Fibroblast of lung (primary cell): ENCODE measurements at places on chromosomes 11 and 22. TPM values are rescaled to one million over a fixed set of nuclear protein-coding genes. Genes with fewer than 3 reads are reported as not detected.

DNA sequence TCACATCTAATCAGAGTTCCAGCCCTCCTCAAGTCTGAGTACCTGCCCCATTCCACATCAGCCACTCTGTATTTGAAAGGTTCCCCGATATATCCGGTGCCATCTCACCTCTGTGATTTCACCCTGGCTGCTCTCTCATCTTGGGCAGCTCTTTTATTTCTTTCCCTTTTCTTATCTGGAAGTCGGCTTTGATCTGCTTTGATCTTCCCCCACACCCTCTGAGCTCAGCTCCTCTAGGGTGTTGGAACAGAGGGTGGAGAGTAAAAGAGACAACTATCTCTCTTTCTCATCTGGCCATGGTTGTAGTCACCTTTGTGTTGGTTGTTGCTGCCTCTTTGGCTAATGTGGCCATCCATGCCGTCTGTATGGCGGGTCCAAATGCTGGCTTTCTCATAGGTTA is 108.3 kb downstream of the ENTHD1 start:
- H3K27ac ChIP-seq = no peak overlapping the region
- DNase-seq = no peak
- no peak overlapping the region for H3K4me3 ChIP-seq
- no peaks in the 10 kb centered on the region for H3K4me1 ChIP-seq

GRCh38 chr11:92941676-92942571 is 27.5 kb upstream of the MTNR1B start:
- peak; percentile 65 for DNase-seq
- no peak overlapping the region for H3K27ac ChIP-seq
- no peaks in the 10 kb centered on the region for H3K4me1 ChIP-seq
- H3K36me3 ChIP-seq = no peaks in the 10 kb centered on the region
- H3K4me3 ChIP-seq = no peak overlapping the region

Gene SUSD2
- total RNA-seq = 0.77 and 10.6 TPM in 2 replicates

- DNase-seq = peak; percentile 68
- H3K4me3 ChIP-seq = peak overlapping the region; percentile 51
- H3K27ac ChIP-seq = no peak overlapping the region
- peaks cover 33% of the 10 kb centered on the region for H3K27me3 ChIP-seq
Observed at GRCh38 chr11:27718863-27719545, 18.7 kb upstream of the BDNF start.

DNA sequence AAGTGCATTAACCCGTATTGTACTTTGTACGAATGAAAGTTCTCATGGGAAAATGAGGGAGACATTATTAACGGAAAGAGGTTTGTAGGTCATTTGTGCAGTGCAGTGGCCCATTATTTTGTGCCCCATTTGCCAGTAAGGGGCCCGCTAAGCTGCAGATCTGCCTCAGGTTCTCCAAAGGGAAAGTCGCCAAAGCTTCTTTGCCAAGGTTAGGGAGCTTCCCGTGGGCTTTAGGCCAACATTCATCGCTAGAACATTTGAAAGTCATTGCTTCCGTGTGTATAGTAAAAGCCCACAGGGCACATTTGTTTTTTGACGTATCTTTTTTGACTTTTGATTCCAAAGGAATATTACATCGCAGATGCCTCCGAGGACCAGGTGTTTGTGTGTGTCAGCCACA is 61.0 kb upstream of the SORL1-AS1 start:
- H3K4me3 ChIP-seq = no peak overlapping the region
- no peaks in the 10 kb centered on the region for H3K27me3 ChIP-seq
- H3K4me1 ChIP-seq = no peaks in the 10 kb centered on the region
- no peak for DNase-seq
- no peaks in the 10 kb centered on the region for H3K36me3 ChIP-seq
- H3K27ac ChIP-seq = no peak overlapping the region

GRCh38 chr22:21939461-21939913 is 13.2 kb downstream of the PPM1F start:
- H3K4me3 ChIP-seq = no peak overlapping the region
- no peaks in the 10 kb centered on the region for H3K27me3 ChIP-seq
- H3K27ac ChIP-seq = peak overlapping the region; percentile 50
- peaks cover 12% of the 10 kb centered on the region for H3K36me3 ChIP-seq
- peaks cover 42% of the 10 kb centered on the region for H3K4me1 ChIP-seq

Gene MS4A12
- not detected in 2 replicates for total RNA-seq

GRCh38 chr11:104791896-104792295 is 106.4 kb downstream of the CASP12 start:
- H3K4me3 ChIP-seq = no peak overlapping the region
- no peaks in the 10 kb centered on the region for H3K4me1 ChIP-seq
- H3K27ac ChIP-seq = no peak overlapping the region
- H3K27me3 ChIP-seq = no peaks in the 10 kb centered on the region

GRCh38 chr11:13102865-13103539 is 93.9 kb downstream of the RASSF10 start:
- H3K27me3 ChIP-seq = peaks cover 24% of the 10 kb centered on the region
- H3K4me1 ChIP-seq = no peaks in the 10 kb centered on the region
- no peak for DNase-seq
- no peaks in the 10 kb centered on the region for H3K36me3 ChIP-seq

- peak overlapping the region; percentile 29 for H3K4me3 ChIP-seq
- H3K27ac ChIP-seq = peak overlapping the region; percentile 24
- no peaks in the 10 kb centered on the region for H3K27me3 ChIP-seq
Observed at GRCh38 chr11:71999362-71999761, 653 bp downstream of the IL18BP start.

- no peak overlapping the region for H3K4me3 ChIP-seq
- H3K36me3 ChIP-seq = no peaks in the 10 kb centered on the region
- no peaks in the 10 kb centered on the region for H3K4me1 ChIP-seq
- no peak overlapping the region for H3K27ac ChIP-seq
- no peaks in the 10 kb centered on the region for H3K27me3 ChIP-seq
Observed at GRCh38 chr11:126743628-126744027, 256.9 kb downstream of the KIRREL3 start.

- DNase-seq = no peak
- no peak overlapping the region for H3K4me3 ChIP-seq
- no peaks in the 10 kb centered on the region for H3K36me3 ChIP-seq
- no peaks in the 10 kb centered on the region for H3K27me3 ChIP-seq
- H3K27ac ChIP-seq = no peak overlapping the region
Observed at GRCh38 chr11:66176650-66177049, 91.8 kb upstream of the RAB1B start.

GRCh38 chr11:35082321-35083180 is 56.4 kb upstream of the CD44 start:
- no peaks in the 10 kb centered on the region for H3K27me3 ChIP-seq
- DNase-seq = peak; percentile 92
- H3K27ac ChIP-seq = peak overlapping the region; percentile 96
- H3K4me3 ChIP-seq = peak overlapping the region; percentile 11
- H3K4me1 ChIP-seq = peaks cover 32% of the 10 kb centered on the region

Gene OR10V1
- not detected in 2 replicates for total RNA-seq

DNA sequence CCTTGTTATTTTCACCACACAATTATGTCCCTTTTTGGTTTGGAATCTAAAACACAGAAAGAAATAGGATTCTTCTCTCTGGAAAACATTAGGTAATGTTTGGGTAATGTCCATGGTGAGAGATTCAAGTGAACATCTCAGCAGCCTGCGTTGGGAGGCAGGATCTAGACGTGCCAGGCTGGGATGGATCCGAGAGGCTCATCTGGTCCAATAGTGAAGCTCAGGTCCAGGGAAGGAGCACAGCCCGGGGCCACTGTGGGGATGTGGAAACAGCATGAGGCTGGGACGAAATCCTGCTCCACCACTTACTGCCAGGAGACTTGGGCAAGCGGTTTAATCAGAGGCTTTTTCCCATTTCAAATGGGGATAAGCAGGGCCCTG is 109.9 kb downstream of the CSNK2A3 start:
- H3K4me1 ChIP-seq = no peaks in the 10 kb centered on the region
- no peak overlapping the region for H3K4me3 ChIP-seq
- no peak overlapping the region for H3K27ac ChIP-seq
- no peaks in the 10 kb centered on the region for H3K36me3 ChIP-seq
- no peak for DNase-seq

GRCh38 chr22:37752189-37753087 is 55.3 kb upstream of the GCAT start:
- DNase-seq = peak; percentile 90
- no peaks in the 10 kb centered on the region for H3K27me3 ChIP-seq
- peak overlapping the region; percentile 79 for H3K27ac ChIP-seq
- H3K36me3 ChIP-seq = peaks cover 17% of the 10 kb centered on the region
- H3K4me1 ChIP-seq = peaks cover 50% of the 10 kb centered on the region

- no peak overlapping the region for H3K4me3 ChIP-seq
- no peaks in the 10 kb centered on the region for H3K27me3 ChIP-seq
- H3K36me3 ChIP-seq = peaks cover 23% of the 10 kb centered on the region
- no peaks in the 10 kb centered on the region for H3K4me1 ChIP-seq
- no peak overlapping the region for H3K27ac ChIP-seq
Observed at GRCh38 chr22:35337932-35338331, 38.2 kb downstream of the TOM1 start.

Gene APOL1
- 44.2 and 80.3 TPM in 2 replicates for total RNA-seq

- no peak overlapping the region for H3K27ac ChIP-seq
- DNase-seq = no peak
- H3K4me1 ChIP-seq = no peaks in the 10 kb centered on the region
Observed at GRCh38 chr22:26632422-26633155, 10.8 kb downstream of the CRYBA4 start.

GRCh38 chr11:46238078-46238966 is 39.1 kb upstream of the CREB3L1 start:
- H3K4me1 ChIP-seq = peaks cover 17% of the 10 kb centered on the region
- no peaks in the 10 kb centered on the region for H3K27me3 ChIP-seq
- H3K4me3 ChIP-seq = peak overlapping the region; percentile 61
- H3K36me3 ChIP-seq = no peaks in the 10 kb centered on the region

DNA sequence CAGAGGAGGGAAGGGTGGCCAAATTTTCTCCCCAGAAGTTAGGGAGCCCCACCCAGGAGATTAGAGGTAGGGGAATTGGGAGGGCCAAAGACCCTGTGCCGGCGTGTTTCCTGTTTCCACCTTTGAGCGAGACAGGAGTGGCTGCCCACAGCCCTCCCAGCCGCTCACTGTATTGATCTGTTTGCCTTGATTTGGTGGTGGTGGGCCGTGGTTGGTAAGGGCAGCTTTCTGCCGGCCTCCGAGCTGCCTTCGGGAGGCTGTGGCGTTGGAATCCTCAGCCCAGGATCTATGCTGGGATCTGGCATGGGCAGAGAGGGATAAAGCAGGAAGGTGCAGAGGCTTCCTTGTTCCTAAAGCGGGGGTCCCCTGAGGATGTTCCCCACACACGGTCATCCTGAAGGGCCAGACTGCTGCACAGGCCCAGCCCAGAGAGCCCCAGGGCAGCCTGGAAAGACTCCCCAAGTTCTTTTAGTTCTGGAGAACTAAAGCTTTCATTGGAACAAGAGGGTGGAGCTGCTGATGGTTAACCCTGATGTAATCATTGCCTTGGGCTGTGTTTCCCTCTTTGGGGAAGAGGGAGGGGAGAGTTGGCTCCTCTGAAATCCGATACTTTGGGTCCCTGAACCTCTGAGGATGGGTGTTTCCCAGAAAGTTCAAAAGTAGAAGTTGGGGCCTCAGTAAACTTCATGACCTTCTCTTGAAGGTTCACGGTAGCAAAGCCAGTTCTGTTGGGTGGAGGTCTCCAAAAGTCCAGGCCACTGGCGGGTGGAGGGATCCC is 7.2 kb downstream of the FAM83F start:
- H3K4me1 ChIP-seq = no peaks in the 10 kb centered on the region
- no peaks in the 10 kb centered on the region for H3K36me3 ChIP-seq
- no peak overlapping the region for H3K27ac ChIP-seq
- H3K27me3 ChIP-seq = peaks cover 3% of the 10 kb centered on the region

Gene YIF1A
- 134 and 167 TPM in 2 replicates for total RNA-seq

Gene SMARCB1
- 19.0 and 20.5 TPM in 2 replicates for total RNA-seq

GRCh38 chr11:133705873-133706272 is 139.4 kb downstream of the SPATA19 start:
- no peak overlapping the region for H3K27ac ChIP-seq
- H3K4me1 ChIP-seq = no peaks in the 10 kb centered on the region
- no peaks in the 10 kb centered on the region for H3K27me3 ChIP-seq
- H3K36me3 ChIP-seq = no peaks in the 10 kb centered on the region

Gene OR52H1
- 0.50 and 0.51 TPM in 2 replicates for total RNA-seq

GRCh38 chr11:66106786-66107599 is 36.9 kb downstream of the PACS1 start:
- no peak overlapping the region for H3K27ac ChIP-seq
- peaks cover 6% of the 10 kb centered on the region for H3K4me1 ChIP-seq
- H3K4me3 ChIP-seq = no peak overlapping the region
- no peaks in the 10 kb centered on the region for H3K27me3 ChIP-seq

Gene MGAT3
- not detected in 2 replicates for total RNA-seq

GRCh38 chr22:46069521-46070214 is 80.7 kb upstream of the PPARA start:
- H3K27me3 ChIP-seq = no peaks in the 10 kb centered on the region
- peak overlapping the region; percentile 98 for H3K27ac ChIP-seq
- H3K4me1 ChIP-seq = peaks cover 7% of the 10 kb centered on the region
- peaks cover 12% of the 10 kb centered on the region for H3K36me3 ChIP-seq
- peak; percentile 91 for DNase-seq
- H3K4me3 ChIP-seq = peak overlapping the region; percentile 67

Gene IGF2
- under 0.01 and 0.17 TPM in 2 replicates for total RNA-seq

GRCh38 chr22:44445731-44446130 is 52.3 kb downstream of the RTL6 start:
- DNase-seq = peak; percentile 9
- H3K36me3 ChIP-seq = no peaks in the 10 kb centered on the region
- H3K27me3 ChIP-seq = no peaks in the 10 kb centered on the region
- peaks cover 16% of the 10 kb centered on the region for H3K4me1 ChIP-seq
- H3K27ac ChIP-seq = no peak overlapping the region
- H3K4me3 ChIP-seq = no peak overlapping the region

- no peaks in the 10 kb centered on the region for H3K36me3 ChIP-seq
- peaks cover 15% of the 10 kb centered on the region for H3K4me1 ChIP-seq
- DNase-seq = peak; percentile 75
- no peaks in the 10 kb centered on the region for H3K27me3 ChIP-seq
- H3K4me3 ChIP-seq = no peak overlapping the region
- peak overlapping the region; percentile 62 for H3K27ac ChIP-seq
Observed at GRCh38 chr22:40498420-40499208, 128.2 kb downstream of the SGSM3 start.

Gene MYRF
- under 0.01 and 0.17 TPM in 2 replicates for total RNA-seq

Gene TEX54
- not detected in 2 replicates for total RNA-seq

Gene ALDH3B2
- not detected in 2 replicates for total RNA-seq

Gene OR51B5
- 0.17 and 0.26 TPM in 2 replicates for total RNA-seq

DNA sequence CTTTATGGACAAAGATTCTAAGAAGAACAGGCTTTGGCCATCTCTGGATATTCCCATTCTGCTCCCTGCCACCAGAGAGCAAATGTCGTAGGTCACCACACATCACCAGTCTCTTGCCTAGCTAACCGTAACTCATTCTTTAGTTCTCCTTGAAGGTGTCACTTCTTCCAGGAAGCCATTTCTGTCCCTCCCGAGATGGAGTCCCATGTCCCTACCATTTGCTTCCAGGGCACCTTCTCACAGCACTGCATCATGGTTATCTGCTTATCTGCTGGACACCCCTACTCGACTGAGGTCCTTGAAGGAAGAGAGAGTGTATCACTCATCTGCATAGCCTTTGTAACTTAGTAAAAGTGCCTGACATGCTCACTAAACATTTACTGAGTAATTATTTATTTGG is 47.6 kb downstream of the FAM83F start:
- peaks cover 5% of the 10 kb centered on the region for H3K4me1 ChIP-seq
- no peaks in the 10 kb centered on the region for H3K36me3 ChIP-seq
- H3K27ac ChIP-seq = no peak overlapping the region

Gene CD81
- total RNA-seq = 289 and 438 TPM in 2 replicates

GRCh38 chr22:48276994-48277867 is 1514.8 kb downstream of the TBC1D22A start:
- no peak overlapping the region for H3K27ac ChIP-seq
- no peak for DNase-seq
- no peaks in the 10 kb centered on the region for H3K36me3 ChIP-seq
- no peaks in the 10 kb centered on the region for H3K27me3 ChIP-seq

Gene VSIG10L2
- total RNA-seq = not detected in 2 replicates
